Fibroblast of upper back skin (primary cell): ENCODE measurements at places on chromosomes 7 and 10.

DNA sequence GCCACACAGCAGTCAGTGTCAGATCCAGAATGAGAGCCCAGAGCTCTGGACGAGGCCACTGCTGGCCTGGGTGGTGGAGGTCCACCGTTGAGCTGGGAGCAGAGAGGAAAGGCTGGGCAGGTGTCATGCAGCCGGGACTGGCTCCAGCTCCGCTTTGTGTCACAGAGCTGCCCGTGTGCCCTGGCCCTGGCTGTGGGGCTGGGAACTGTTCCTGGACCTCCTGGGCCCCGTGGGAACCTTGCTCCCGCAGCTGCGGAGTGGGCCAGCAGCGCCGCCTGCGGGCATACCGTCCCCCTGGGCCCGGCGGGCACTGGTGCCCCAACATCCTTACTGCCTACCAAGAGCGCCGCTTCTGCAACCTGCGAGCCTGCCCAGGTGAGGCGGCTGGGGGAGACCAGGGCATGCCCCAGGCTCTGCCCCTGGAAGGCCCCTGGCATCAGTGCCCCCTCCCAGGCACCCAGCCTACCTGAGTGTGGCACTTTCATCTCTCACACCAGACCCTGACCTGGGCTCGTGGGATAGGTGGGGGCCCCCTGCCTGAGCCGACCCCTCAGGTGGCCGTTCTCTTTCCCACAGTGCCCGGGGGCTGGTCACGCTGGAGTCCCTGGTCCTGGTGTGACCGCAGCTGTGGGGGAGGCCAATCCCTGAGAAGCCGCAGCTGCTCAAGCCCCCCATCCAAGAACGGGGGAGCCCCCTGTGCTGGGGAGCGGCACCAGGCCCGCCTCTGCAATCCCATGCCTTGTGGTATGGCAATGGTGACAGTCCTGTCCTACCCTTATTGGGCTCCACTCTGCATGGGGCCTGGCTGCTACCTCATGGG, 18.8 kb upstream of the ZNF862 start:
- no peak for DNase-seq

DNA sequence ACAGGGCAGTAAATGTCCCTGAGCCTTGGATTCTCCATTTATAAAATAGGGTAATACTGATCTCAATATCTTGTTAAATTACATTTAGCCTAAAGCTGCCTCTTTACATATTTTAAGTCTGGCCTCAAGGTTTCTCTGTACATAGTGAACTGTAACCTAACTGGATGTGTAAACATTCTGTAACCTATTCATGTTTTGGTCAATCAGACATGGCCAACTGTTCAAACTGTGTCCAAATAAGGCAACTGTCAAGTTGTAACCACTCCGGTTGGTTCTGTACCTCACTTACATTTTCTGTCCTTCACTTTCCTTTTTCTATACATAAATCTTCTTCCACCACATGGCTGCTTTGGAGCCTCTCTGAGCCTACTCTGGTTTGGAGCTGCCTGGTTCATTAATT, 107.1 kb upstream of the ITGB1 start:
- no peak for DNase-seq

GRCh38 chr7:100545360-100546128, 6.5 kb downstream of the AGFG2 start:
- peak; percentile 93 for DNase-seq

- peak; percentile 53 for DNase-seq
These were observed 60.2 kb downstream of the DNAJB9 start for GRCh38 chr7:108629651-108630400.

DNA sequence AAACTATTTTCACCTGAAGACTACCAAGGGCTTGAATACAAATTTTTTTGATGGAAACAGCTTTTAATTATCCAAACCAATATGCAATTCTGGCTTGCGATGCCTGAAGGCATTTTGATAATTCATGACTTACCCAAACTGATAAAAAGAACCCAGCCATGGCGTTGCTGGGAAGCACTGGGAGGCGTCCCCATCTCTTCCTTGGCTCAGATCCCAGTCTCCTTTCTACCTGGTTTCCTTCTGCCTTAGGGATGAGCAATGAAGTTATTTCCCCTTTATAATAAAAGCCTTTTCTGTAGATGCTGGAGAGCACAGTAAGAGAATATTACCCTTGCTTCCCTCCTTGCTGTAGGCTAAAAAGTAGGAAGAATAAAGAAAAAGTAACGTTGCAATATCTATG, 129.1 kb upstream of the ANK3 start:
- DNase-seq, result no peak

DNA sequence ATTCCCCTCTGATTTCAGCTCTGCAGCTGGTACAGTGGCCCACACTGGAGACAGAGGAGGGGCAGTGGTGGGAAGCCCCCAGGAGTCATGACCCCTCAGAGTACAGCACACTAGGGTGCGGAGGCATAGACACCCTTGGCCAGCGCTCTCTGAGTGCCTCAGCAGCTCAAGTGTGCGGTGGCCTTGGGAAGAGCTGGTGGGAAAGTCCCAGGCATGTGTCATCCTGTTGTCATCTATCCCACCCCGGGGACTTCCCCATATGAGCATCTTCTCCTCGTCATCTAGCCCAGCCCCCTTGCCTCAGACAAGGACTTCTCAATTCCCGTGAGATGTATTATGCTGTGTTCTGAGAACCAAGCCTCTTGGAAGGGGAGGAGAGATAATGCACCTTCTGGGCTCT, 15.6 kb upstream of the PPIF start:
- peak; percentile 72 for DNase-seq

- peak; percentile 66 for DNase-seq
These were observed 81.4 kb upstream of the MTPN start for GRCh38 chr7:136058546-136058945.

- no peak for DNase-seq
These were observed 51.5 kb downstream of the HK1 start for GRCh38 chr10:69329721-69330178.

DNA sequence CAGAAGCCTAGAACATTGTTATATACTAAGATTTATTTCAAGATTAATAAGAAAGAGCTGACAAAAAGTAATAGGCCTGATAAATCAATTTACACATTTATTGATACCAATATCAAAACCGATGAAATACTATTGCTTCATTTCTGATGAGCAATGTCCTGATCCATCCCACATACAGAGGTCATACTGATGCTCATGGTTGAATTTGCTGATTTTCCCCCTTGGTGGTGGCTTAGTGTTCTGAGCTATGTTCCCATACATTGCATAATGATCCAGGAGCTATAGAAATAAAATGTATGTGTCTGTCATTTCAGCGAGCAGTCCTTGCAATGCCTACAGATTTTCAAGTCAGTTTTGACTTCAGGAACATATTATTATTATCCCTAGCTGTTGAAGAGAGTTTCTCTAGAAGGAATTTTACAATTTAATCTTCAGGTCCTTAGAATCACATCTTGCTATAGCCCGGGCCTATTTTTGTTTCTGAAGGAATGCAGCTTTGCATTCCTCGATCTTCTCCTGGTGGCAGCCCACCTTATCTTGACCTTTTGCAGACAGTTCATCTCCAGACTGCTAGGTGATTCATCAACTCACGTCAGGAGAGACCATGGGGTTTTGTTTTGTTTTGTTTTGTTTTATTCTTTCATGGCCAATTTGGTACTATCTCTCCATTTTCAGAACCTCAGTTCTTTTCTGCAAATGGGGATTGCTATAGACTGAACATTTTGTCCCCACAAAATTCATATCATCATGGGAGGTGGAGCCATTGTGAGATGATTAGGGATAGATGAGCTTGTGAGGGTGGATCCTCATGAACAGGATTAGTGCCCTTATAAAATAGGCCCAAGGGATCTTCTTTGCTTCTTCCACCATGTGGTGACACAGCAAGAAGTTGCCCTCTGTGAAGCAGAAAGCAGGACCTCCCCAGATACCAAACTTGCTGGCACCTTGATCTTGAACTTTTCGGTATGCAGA, 465.6 kb upstream of the IGFBP3 start:
- peak; percentile 60 for DNase-seq

DNA sequence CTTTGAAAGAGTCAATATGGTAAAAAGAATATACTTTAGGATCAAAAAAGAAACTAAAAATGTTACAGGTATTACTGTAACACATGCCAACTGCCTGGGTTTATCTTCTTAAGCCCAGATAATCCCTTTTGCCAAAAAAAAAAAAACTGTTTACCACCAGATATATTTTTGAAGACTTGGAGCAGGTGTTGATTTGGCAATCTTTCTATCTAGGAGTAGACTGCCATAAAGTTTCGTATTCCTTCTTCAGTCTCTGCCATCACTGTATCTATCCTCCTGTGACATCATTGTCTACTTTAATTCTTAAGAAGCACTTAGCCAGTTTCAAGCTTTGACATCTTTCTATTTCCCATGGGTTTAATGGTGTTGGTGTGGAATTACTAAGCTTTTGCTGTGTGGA, 161.0 kb downstream of the ST7 start:
- DNase-seq, result no peak

- no peak for DNase-seq
These were observed 228.0 kb downstream of the PRKG1 start for GRCh38 chr10:51302316-51302715.

DNA sequence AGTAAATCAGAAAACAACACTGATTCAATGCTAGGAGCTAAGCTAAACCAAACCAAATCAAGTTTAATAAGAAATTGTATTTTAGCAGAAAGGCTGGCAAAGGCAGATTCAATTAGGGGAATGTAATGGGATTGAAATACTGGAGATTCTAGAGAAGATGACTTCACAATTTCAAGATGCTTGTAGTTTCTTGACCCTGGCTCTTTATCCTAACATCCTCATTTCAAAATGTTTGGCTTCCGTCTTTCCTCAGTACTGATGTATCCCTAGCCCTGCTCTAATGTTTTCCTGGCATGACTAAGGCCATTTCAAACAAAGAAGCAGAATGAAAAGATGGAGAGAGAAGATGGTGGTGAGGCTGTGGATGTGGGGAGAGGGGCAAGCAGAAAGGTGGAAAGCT, 2.7 kb upstream of the JCAD start:
- DNase-seq, result peak; percentile 94

- DNase-seq, result peak; percentile 10
These were observed 34.0 kb downstream of the LRMDA start for GRCh38 chr10:75465450-75465827.

GRCh38 chr10:63518690-63519288, 2.4 kb upstream of the REEP3 start:
- no peak for DNase-seq

- DNase-seq, result no peak
These were observed 40.1 kb upstream of the ITGB8 start for GRCh38 chr7:20290505-20291111.

DNA sequence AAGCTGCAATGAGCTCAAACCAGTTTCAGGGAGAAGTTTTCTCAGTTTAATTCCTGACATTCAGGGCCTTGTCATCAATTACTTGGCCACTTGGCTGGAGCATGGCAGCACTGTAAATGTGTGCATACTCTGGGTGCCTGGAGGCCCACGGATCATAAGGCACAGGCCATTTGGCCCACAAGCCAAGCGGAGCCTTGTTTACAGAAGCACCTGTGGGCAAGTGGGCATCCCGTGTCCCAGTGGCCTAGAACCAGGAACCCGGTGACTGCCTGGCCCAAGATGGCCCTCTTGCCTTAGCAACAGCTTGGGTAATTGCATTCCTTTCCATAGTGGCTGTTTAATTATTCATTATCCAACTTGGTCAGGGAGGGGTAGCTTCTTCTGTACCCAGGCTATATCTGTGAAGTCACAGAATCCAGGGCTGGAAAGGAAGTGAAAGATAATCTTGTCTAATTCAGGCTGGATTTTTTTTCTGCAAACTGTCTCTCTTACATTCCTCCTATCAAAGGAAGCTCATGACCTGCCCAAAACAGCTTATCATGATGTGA, 426.4 kb upstream of the ZMIZ1 start:
- no peak for DNase-seq

- DNase-seq, result no peak
These were observed 368.2 kb downstream of the CCSER2 start for GRCh38 chr10:84696610-84697009.

- no peak for DNase-seq
These were observed 1.4 kb downstream of the ZNF438 start for GRCh38 chr10:31030260-31030659.

- DNase-seq, result peak; percentile 67
These were observed 297.8 kb downstream of the RPS24 start for GRCh38 chr10:78331391-78331922.

GRCh38 chr7:96933067-96933645, 72.2 kb upstream of the DLX6 start:
- DNase-seq, result no peak

GRCh38 chr10:4385231-4385870, 440.7 kb upstream of the AKR1E2 start:
- no peak for DNase-seq

DNA sequence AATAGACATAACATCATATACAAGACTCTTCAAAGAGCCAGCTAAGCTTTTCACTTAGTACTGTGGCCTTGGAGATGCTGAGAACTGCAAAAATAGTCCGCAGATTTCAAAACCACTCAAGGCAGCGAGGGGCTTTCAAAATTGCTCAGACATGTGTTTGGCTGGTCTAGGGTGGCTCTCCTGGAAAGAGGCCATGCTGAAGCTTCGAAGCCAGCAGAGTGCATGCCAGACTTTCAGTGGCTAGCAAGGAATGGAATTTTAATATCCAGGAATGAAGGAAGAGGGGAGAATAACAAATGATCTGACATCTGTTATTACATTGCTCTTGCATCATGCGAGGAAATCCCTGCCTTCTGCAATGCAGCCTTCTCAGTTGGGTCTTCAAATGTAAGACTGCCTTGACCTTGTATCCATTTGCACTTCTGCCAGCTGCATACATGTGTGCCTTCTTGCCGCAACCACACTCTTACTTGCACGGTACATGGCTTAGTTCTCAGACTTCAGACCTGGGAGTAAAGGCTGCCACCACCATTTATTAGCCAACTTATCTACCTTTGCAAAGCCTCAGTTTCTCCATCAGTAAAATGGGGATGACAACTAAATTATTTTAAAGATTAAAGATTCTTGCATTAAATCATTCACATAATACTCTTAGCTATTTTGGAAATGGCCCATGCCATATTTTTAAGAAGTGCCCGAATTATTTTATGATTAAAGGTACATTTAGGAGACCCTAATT, 55.9 kb downstream of the ITIH5 start:
- peak; percentile 97 for DNase-seq

- peak; percentile 38 for DNase-seq
These were observed 625 bp downstream of the IPMK start for GRCh38 chr10:58266826-58267712.

DNA sequence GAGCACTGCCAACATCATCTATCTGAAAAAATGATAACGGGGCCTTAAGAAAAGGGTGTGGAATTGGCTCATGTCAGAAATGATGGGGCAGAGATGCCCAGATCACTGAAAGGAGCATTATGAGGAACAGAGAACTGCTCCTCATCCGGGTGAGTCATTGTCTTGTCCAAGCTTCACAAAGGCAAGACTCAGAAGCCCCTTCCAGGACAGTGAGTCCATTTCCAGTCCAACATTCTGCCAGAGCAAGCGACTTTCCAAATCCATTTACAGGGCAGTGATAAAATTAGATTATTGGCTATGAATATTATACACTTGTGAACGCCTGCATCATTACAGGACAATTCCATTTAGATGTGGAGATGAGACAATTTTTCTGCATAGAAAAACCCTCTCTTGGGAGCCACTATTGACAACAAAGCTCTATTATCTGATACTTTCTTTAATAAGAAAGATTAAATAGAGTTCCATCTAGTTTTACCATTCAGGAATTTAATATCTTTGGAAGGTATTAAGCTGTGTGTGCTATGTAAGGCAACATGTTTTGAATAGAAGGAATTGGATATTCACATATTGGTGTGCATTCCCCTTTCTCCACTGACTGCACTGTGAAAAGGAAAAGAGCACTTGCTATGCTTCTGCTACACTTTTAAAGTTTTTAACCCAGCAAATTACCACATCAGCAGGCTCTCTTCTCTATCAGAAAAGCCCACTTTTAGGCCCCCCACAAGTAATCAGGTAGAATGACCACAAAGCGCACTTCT, 159.6 kb downstream of the NRP1 start:
- DNase-seq, result peak; percentile 22
